Breast epithelium (tissue), 4 donors: ENCODE measurements at places on chromosomes 12 and 14. TPM values are rescaled to one million over a fixed set of nuclear protein-coding genes. Genes with fewer than 3 reads are reported as not detected.

Gene CACNA2D4
- 3.2 TPM for total RNA-seq

Gene CLEC2A
- not detected for total RNA-seq

Gene CALCOCO1
- total RNA-seq: 218 TPM

Gene CACNA1C
- total RNA-seq: 11.8 TPM

Gene TNS2
- 228 TPM for total RNA-seq

Gene GPN3
- 19.8 TPM for total RNA-seq

Gene KRT4
- total RNA-seq: not detected

Gene DHRS7
- 89.8 TPM for total RNA-seq

Gene ADCY4
- total RNA-seq: 27.7 TPM

Gene TSPAN8
- total RNA-seq: 18.4 TPM

Gene KLRG1
- 2.0 TPM for total RNA-seq

Gene RAPGEF3
- total RNA-seq: 40.6 TPM

Gene LYZ
- 99.9 TPM for total RNA-seq

Gene OR4K5
- not detected for total RNA-seq

Gene REP15
- 1.8 TPM for total RNA-seq
